ENCODE measurements at places on chromosomes 7 and 10.

GRCh38 chr10:93701866-93702209 is 554 bp downstream of the FRA10AC1 start:
- peak; percentile 61 for DNase-seq

DNA sequence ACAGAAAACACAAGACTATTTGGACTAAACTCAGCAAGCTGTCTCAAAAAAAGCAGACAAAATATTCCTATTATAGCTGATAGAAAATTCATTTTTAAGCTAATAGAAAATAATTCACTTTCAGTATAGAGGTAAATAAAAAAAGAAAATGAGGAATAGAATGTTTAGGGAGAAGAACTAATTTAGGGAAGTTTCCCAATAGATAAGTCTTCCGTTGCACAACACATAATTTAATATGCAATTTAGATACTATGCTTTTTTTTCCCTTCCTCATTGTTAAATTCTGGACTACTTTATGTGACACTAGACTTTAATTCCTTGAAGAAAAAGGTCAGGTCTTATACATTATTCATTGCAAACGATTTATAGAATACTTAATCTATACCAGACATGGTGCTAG is 10.3 kb downstream of the PNPLA8 start:
- DNase-seq, result no peak

DNA sequence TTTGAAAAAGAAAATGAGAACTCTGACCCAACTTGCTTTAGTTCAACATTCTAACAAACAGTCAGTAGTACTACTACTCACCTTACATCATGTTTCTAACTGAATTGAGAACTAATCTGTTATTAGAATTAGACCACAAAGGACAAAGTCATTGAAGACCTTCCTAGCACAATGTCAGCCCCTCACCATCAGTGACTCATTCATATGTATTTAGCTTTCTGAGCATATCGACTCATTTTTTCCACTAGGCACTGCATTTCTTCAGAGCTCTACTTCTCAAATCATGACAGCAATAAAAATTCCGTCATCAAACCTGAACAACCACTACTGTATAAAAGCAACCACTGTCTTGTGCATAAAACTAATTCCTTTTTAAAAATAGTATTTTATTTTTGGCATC is 4.4 kb upstream of the LRRN3 start:
- DNase-seq, result no peak

DNA sequence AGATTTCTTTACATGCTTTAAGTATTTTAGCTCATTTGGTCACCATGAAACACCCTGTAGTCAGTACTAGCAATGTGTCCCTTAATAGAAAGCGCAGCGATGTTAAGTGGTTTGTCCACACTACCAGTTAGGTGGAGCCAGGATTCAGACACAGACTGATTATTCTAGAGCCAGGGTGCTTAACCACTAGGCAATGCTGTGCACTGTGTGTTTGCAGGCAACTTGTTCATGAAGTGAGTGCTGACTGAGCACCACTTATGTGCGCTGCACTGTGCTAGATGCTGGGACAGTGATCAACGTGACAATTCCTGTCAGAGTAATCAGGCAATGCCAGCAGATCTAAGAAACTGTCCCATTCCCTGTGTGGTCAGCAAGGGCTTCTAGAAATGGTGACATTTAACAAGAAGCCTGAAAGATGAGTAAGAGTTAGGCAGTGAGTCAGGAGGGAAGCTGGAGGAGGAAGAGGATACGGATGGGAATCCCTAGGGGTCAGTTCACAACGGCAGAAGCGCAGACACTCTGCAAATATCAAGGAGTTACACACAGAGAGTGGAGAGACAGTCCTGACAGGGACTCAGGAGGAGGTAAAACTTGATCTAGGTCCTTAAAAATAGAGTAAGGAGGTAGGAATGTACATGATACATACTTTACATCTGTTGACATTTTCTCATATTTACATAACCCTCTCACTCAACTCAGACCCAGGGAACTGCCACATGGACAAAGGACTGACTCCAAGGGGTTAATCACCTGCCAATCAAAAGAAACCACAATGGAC is 69.7 kb upstream of the EGR2 start:
- peak; percentile 79 for DNase-seq

DNA sequence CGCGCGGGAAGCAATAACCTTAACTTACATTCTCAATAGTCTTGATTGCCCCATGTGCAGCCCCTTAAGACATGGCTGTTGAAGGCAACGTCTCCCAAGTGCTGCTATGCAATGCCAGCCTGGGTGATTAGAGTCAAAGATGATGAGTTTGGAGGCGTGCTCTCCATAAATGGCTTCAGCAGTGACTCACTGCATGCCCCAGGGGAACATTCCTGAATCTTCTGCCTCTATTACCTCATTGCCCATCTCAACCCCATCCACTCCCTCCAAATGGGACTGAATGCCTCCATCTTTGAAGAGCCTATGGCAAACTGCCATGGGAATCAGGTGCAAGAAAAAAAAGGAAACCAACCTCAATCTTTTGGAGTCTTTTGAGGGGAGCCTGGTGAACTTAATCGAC is 282.8 kb downstream of the SNX10 start:
- peak; percentile 41 for DNase-seq

- no peak for DNase-seq
Observed at GRCh38 chr7:129366-130221, 62.8 kb upstream of the FAM20C start.

- DNase-seq, result peak; percentile 16
Observed at GRCh38 chr10:103493916-103494877, 692 bp downstream of the NEURL1 start.

- DNase-seq, result no peak
Observed at GRCh38 chr10:1150638-1150955, 94.4 kb downstream of the WDR37 start.

DNA sequence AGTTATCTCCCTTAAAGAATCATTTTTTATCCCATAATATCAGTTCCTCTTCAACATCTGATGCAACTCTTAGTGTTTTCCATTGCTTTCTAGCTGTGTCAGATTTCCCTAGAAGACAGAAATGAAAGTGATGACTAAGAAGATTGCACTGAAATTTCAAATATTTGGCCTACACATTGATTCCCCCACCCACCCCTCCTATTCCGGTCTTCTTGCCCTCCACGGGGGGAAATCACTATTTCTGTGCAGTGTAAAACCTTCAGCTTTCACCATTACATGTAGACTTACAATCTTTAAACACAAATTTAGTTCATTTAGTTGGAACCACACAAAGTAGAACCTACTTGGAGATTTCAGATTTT is 63.7 kb upstream of the IL6 start:
- peak; percentile 77 for DNase-seq

DNA sequence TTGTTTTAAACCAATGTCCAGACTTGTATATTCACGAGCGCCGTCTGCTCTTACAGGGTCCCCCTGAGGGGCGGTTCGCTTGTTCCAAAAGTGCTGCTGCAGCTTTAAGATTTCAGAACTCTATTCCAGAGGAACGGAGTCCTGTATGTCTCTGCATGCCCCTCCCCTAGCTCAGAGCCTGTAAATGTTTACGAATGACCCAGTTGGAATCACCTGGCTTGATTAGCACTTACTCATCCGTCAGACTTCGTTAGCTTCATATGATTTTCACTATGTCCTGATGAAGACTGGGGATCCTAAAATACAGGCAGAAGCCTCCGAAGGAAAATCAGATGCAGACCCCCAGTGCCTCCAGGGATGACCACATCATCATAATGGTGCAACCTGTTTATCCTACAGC is 4.5 kb upstream of the CHST15 start:
- DNase-seq, result no peak

DNA sequence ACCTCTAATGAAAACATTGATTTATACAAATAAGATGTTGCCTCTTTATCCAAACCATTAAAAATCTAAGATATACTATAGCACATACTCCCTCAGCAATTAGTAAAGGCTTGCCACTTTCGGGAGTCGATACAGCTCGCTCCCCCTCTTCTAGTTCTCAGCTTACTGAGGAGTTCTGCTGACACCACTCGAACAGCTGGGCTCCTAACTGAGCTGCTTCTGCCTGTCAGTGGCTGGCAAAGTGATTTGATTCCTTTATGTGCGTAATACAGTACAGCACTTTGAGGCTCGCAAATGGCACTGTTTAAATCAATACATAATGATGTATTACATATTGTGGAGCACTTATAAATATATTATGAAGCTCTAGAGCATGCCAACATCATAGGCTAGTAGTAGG is 241.8 kb downstream of the CREB5 start:
- no peak for DNase-seq

GRCh38 chr10:63265683-63266235 is 132.6 kb downstream of the NRBF2 start:
- no peak for DNase-seq

All from ELR (cell line).